ENCODE measurements at places on chromosomes 5 and 9. TPM values are rescaled to one million over a fixed set of nuclear protein-coding genes. Genes with fewer than 3 reads are reported as not detected.

- peak; percentile 22 for DNase-seq
These were observed 3.7 kb upstream of the PAPPA start for GRCh38 chr9:116149844-116150243.

GRCh38 chr9:122477346-122477745 lies 380 bp downstream of the OR1J1 start:
- no peak for DNase-seq

DNA sequence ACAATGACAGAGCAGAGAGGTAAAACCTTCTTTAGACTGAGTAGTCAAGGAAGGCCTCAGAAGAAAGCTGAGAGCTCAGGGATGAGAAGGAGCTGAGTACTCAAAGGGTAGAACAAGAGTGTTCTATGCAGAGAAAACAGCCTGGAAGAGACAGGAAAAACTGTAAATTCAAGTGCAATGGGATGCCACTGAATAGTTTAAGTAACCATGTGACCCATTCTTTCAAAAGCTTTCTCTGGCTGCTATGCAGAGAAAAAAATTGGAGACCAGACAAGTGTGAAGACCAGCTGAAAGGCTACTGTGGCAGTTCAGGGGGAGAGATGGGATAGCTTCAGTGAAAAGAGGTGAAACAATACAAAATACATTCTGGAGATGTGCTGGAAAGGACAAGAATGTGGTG lies 61.3 kb upstream of the RNF38 start:
- DNase-seq, result no peak

- DNase-seq, result peak; percentile 70
These were observed 116.5 kb upstream of the DAPK1 start for GRCh38 chr9:87381050-87381711.

- no peak for DNase-seq
These were observed 633.2 kb upstream of the FAM174A start for GRCh38 chr5:99901972-99902371.

MED22 gene
- 21.3 TPM for polyA plus RNA-seq

Data from muscle of back (tissue), 13 donors.